ENCODE measurements at places on chromosomes 3 and 15.

DNA sequence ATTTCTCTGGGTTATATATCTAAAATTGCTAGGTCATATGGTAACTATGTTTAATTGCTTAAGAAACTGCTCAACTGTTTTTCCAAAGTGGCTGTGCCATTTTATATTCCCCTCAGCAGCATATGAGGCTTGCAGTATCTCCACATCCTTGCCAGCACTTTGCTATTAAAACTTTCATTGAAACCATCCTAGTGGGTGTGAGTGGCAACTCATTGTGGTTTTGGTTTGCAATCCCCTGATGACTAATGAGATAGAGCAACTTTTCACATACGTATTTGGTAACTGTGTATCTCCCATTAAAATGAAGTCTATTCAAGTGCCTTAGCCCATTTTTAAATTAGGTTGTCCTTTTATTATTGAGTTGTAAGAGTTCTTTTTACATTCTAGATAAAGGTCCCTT lies 17.3 kb downstream of the KPNA1 start:
- no peak for DNase-seq

DNA sequence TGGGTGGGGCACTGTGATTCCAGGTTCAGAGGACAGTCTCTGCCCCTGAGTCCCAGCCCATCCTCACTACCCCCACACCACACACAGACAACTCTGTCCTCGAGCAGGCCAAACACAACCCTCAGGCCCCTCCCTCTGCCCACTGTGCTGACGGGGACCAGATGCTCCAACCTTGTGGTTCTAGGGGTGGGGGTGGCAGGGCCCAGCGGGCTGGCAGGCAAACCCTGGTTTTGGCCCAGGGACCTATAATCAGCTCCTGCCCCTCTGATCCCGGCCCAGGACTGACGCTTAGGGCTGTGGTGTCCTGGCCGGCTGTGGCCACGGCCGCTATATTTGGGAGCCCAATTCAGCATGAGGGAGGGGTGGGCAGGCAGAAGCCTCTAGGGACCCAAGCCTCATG lies 5.0 kb upstream of the MYL3 start:
- DNase-seq, result no peak

- no peak for DNase-seq
These were observed 6.6 kb upstream of the SUCNR1 start for GRCh38 chr3:151866711-151867410.

- DNase-seq, result peak; percentile 18
These were observed 48.5 kb downstream of the EFHB start for GRCh38 chr3:19885468-19885867.

- DNase-seq, result no peak
These were observed 114.0 kb downstream of the LRRC28 start for GRCh38 chr15:99365242-99365641.

DNA sequence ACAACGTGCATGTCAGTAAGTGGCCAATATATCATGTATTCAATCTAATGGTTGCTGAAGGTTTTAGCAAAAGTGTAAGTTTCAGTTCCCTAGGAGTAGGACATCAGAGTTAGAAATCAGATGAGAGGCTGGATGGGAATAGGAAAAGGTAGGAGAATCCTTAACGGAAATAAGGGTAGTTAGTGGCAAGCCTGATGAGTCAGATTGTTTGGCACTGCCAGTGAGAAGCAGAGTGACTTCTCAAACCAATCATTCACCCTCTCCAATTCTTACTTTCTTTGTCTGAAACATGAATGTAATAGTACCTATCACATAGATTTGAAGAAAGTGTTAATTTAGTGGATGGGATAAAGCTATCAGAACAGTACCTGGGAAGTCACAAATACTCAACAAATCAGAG lies 894.0 kb downstream of the NTRK3 start:
- no peak for DNase-seq

DNA sequence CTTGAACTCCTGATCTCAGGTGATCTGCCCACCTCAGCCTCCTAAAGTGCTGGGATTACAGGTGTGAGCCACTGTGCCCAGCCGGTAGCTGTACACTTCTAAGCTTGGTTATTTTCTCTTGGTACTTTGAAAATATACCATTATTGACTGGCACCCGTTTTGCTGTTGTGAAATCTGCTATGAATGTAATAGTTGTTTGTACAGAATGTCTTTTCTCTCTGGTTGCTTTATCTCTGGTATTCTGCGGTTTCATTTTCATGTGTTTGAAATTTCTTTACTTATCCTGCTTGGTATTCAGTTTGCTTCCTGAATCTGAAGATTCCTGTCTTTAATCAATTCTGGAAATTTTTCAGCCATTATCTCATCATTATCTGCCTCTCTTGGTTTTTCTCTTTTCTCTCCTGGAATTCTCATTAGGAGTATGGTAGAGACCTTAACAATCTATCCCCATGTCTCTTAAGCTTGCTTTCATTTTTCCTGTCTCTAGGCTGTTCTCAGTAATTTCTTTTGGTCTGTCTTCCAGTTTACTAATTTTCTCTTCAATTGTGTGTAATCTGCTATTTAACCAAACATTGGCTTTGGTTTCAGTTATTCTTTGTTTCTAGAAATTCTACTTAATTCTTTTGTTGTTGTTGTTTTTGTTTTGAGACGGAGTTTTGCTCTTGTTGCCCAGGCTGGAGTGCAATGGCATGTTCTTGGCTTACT lies 2.8 kb upstream of the PAK2 start:
- no peak for DNase-seq

DNA sequence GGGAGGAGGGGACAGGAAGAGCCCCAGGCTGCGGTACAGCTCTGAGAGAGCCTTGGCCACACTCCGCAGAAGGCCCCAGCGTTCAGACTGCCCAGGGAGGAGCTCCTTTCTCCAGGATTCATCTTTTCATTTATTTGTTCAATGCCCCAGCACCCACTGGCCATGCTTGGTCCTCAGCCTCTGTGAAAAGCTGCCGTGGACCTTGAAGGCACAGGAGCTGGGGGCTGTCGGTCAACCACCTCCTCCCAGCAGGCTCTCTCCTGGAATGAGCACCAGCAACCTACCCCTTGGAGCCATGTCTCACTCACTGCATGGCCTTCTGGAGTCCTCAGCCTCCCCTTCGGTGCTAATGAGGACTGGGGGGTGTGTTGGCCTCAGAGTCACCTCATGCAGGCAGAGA lies 21.6 kb upstream of the PRR23E start:
- DNase-seq, result no peak

GRCh38 chr3:163953526-163953925 lies 1124.8 kb downstream of the SI start:
- DNase-seq, result no peak

DNA sequence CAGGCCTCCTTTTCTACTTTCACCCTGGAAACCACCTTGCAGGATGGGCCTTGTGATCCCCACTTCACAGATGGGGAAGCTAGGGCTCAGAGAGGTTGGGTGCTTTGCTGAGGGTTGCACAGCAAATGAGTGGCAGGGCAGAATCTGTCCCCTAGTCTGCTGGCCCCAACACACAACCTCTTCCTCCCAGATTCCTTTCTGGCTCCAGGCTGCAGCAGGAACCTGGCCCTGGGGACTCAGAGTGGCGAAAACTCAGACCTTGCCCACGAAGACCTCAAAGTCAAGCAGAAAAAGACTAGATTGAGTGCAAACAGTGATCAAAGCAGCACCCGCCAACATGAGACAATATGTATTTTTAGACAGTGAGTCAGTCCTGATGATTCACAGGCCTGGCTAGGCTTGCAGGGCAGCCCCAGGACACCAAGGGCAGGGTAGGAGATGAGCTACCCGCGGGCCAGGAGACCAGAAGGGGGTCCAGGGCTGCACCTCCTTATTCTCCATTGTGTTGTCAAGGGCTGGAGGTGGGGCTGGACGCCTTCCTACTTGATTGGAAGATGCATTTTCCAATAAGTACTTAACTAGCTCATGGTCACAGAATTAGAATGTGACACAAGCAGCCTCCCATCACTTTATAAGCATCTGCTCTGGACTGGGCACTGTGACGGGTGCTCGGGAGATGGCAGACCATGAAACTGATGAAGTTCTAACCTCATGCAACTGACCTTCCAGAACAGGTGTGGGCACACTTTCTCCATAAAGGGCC lies 23.9 kb downstream of the GOLGA6L2 start:
- no peak for DNase-seq

DNA sequence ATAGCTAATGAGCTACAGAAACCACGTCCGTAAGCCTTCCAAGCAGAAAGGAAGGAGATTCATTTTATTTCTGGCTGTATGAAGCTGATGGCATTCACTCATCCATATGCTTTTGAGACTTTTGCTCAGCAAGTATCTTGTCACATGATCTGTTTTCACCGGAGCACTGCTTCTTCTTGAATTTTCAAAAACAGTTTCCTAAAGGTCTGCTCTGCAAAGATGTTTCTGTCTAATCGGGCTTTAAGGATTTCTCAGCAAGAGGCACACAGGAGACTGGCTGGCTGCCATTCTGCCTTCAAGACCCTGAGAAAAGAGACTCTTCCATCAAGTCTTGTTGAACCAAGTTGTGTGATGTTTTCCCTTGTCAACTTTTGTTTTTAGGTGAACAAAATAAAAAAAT lies 289.6 kb upstream of the LYSMD4 start:
- DNase-seq, result no peak

DNA sequence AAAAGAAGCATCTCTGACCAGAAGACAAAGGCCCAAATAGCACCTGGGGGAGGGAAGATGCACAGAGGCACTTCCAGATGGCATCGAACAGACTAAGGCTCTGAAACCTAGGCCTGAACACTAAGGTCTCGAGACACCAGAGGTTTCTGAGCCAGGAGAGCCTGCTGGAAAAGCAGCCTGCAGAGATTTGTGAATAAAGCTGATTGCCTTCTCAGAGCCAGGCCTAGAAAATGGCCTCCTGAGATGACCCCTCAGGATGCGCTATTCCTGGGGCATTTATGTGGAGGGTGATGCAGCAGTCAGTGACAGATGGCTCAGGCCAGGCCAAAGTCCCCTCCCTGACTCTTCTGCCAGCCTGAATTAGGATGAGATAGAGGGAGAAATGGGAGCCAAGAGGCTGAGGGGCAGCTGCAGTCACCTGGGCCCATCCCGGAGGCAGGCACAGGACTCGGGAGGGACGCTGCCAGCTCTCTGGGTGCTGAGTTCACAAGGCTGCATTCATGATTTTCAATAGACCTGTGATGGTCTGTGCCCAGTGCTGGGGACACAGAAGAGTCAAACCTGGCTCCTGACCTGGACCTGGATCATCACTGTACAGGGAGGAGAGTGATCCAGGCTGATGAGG lies 6.9 kb downstream of the PRSS50 start:
- no peak for DNase-seq

DNA sequence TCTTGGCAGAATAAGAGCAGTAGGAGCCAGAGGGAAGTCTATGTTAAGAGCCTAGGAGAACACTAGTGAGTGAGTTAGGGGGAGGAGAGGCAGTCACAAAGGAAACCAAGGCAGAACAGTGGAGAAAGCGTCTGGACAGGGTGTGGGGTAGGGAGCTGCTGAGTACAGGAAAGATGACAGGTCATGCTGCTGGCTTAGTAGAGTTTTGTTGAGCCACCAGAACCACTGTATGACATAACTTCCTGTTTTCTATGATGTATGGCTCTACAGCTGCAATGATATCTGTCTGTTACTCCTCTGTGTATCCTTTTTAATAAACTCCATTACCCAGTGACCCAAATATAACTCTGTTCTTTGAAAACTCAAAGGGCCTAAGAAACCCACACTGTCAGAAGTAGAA lies 10.6 kb upstream of the STT3B start:
- no peak for DNase-seq

DNA sequence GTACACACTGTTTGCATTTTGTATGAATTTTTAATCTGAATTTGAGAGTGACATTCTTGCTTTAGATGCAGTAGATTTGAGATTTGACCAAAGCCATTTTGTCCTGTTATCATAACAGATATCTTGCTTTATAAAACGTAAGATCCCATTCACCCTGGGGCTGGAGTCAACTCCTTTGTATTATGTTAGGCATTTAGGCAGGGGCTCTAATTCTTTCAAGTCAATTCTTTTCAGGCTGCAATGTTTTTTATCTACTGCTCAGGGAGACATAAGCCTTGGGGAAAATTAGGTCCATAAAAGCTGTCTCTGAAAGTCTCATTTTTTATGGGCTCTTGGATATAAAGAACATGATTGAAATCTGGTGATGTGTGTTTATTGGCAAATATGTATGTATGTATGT lies 53.0 kb upstream of the CADPS start:
- no peak for DNase-seq

DNA sequence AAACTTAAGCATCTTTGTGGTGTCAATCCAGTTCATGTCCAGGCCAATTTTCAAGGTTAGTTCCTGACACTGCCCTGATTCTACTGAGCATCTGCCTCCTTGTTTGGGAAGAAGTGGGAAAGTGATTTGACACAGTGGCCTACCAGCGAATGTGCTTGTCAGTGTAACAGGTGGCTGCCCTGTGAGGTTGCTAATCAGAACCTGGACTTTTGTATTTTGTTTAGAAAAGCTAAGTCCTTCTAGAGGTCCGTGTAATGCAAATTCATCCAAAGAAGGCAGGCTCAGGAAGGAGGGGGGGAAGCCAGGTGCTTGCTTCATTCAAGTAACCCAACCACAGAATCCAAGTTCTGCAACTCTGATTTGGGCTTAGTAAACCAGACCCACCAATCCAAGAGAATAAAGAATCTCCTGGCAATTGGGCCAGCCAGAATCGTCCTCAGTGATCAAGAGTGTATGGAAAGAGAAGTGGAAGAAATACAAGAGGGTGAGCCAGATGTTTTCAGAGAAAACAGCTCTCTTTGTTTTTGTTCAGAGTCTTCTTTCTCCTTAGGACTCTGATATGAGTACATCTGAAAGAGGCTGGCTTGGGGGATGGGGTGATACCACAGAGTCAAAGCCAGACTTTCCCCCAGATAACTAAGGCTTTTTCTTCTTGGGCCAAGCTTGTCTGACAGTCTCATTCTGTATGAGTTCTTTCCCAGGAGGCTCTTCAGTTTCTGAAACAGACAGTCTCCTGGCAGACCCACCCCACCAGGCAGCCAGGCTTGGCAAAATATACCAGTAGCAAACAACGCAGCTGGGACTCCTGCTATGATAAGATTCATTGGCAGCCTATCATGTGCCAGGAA lies 508.9 kb upstream of the TBL1XR1 start:
- no peak for DNase-seq

DNA sequence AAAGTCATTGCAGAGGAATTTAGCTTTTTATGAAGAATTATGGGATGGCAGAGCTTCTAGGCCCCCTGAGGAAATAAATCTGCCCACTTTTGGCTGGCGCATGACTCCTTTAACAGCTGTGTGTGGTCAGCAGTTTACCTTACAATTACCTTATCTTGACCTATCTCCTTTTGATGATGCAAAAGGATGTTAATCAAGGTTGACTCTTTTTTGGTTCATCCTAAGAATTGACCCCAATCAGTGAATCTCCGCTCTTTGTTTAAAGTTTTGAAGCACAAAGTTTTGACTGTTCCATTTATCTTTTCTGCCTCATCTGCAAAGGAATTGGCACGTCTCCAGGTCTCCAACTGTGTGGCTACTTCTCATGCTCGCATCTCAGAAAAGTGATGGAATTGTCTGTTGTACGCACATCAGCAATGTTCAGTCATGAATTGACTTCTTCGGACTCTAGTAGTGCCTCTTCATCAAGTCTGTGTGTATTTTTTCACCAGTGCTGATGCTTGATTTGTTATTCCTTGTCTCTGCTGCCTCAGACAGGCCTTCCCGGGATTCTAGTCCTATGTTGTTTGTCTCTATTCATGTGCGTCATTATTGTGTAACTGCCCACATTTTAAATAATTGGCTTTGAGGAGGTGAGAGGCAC lies 196.2 kb upstream of the CFAP20DC start:
- no peak for DNase-seq

Data from NT2/D1 (cell line).